Stimulated activated CD8-positive, alpha-beta memory T cell treated with anti-CD3 and anti-CD28 coated beads, Interleukin-4, amount 100 ng/mL, for 4 hours (primary cell): ENCODE measurements at places on chromosomes 4 and X.

DNA sequence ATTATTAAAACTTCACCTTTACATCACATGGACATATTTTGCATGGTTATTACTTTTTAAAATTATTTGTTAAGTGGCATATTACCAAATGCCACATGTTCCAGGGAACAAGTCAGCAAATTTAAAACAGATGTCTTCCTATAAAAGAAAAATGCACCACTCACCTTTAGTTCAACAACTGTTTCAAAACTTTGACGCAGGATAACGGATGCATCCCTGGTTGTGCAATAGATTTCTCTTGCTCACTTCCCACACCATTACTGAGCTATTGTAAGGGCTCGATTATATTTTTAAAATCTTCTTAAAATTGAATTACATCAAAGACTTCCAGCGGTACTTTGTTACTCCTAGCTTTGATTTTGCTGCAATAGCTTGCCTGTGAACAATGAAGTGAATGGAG lies 93.0 kb upstream of the ARHGAP24 start:
- no peak for DNase-seq

DNA sequence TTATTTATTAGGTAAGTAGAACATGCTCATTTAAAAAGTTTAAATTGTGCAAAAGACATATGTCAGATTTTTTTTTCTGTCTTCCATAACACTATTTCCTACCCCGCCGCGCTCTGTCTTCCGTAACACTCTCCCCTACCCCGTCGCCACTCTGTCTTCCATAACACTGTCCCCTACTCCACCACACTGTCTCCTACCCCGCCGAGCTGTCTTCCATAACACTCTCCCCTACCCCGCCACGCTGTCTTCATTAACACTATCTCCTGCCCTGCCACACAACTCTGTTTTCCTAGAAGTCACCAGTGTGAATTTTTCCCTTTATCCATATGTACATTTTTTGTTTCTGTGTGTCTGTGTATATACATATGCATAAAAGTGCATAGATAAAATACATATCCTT lies 4.4 kb downstream of the MSMO1 start:
- DNase-seq, result no peak

DNA sequence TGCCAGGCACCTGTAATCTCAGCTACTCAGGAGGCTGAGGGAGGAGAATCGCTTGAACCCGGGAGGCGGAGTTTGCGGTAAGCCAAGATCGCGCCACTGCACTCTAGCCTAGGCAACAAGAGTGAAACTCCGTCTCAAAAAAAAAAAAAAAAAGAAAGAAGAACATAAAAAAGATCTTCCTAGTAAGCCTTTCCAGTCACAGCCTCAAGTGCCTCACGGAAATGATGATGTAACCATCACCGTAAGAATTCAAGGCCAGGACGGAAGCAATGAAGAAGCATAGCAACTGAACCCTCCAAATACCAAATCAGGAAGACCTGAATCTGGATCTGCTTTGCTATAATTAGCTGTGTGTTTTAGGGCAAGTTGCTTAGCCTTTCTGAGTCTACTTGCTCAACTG lies 28.8 kb downstream of the RBM47 start:
- DNase-seq, result no peak

DNA sequence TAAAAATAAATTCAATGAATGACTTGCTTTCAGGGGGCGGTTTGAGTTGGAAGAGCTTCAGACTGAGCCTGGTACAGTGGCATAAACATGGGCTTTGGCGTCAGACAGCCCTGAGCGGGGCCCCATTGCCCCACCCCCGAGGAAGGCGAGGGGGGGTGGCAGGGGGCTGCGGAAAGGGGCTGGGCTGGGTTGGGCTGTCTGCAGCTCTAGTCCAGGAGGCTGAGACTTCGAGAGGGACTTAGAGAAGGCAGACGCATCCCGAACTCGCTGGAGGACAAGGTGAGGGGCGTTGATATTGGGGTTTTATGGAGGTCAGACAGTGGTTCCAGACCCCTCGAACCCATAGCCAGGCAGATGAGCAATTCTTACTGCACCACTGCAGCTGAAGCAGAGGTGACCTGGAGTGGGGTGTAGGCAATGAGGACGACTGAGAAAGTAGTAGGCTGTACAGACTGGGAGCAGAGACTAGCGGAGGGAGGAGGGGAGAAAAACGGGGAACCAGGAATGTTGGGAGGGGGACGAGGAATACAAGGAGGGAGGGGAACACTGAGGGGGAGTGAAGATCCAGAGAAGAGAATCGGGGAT lies at the start of gene MAGED2:
MAGED2 (plus strand) TSS at position 222 of the 585 bp plus-strand sequence. CDS start 1,587 bp downstream, outside the sequence.
- no peak for DNase-seq

GRCh38 chr4:11632025-11632424 lies 203.3 kb upstream of the HS3ST1 start:
- DNase-seq, result no peak

- no peak for DNase-seq
Measured at GRCh38 chrX:40440866-40441265, 139.9 kb upstream of the ATP6AP2 start.

- DNase-seq, result no peak
Measured at GRCh38 chr4:56272003-56272402, 115.3 kb downstream of the AASDH start.

- no peak for DNase-seq
Measured at GRCh38 chr4:145154573-145154972, 25.8 kb downstream of the OTUD4 start.

DNA sequence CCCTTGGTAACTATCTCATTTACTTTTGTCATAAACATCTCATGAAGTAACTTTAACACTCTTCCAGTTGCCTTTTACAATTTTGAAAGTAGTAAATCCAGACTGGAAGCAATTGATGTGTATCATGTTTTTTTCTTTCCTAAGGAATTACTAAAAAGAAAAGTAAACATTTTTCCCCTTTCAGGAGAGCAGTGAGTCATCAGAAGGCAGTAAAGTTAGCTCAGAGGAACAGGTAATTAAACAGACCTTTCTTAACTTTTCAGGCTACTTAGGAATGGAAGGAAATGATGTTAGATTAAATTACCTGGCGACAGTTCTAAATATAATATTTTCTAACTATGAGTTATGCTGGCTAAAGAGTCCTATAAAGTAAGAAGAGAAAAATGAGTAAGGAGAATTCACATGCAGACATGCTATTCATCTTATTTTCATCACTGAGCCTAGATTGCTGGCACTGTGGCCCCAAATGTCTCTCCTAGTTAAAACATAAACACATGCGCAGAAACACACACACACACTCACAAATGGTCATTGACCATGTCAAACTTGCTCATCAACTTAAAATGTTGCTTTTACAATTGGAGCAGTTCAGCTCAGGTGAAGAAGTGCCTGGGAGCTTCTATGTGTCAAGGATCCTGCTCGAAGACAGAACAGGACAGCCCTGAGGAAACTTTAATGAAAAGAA lies 9.3 kb downstream of the DMP1 start:
- DNase-seq, result no peak

DNA sequence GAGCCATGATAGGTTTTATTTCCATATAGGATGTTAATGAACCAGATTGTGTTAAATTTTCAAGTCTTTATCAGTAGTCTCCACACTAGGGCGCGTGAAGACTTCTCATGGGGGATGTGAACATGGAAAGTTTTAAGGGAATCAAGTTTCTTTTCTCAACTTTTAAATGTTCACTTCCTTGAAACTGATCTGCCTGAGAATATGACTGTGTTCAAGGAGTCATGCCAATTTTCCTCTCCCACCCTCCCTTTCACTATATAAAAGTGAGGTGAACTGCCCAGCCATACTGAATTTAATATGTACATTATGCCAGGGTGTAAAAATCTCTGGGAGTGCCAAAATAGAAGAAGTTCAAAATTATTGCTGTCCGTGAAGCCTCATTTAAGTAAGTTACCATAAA lies 30.4 kb upstream of the HPGDS start:
- DNase-seq, result no peak

DNA sequence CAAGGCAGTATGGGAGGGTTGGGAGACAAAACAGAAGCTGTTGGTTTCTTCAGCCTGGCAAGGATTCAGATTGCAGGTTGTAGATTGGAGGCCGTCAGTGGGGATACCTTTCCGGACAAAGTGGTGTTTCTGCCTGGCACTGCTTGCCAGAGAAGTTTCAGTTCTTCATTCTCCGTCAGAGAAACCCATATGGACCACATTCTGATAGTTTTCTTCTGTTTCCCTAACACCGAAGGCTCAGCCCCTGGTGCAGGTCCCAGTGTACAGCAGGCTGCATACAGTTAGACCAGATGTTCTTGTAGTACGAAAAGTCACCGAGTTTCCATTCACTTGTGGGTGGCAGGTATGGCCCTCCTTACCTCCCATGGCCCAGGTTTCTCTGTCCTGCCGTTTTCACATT lies 107.3 kb downstream of the PTTG2 start:
- DNase-seq, result no peak

GRCh38 chrX:120731386-120731785 lies 101.5 kb upstream of the C1GALT1C1 start:
- no peak for DNase-seq

DNA sequence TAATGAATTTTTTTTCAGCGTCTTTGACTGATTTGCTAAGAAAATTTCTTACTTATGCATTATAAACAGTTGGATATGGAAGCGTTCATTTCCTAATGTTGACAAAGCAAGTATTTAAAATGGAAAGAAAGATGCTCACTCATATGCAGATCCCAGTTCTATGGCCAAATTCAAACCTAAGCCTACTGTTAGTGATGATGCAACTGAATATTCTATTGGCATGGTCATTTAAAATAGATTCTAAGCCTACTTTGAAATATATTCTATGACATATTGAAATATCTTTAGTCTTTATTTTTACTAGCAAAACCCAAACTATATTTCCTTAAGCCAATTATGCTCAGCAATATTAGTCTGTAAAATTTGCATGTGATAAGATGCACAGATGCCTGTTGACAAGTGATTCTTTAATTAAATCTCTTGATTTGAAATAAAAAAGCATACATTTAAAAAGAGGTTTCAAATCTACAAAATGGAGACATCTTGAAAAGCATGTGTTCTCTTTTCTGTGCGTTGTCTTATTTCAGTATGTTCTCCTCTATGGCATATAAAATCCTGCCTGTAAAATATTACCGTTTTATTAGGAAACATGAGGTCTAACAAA lies 96.6 kb upstream of the NAP1L5 start:
- no peak for DNase-seq

- DNase-seq, result no peak
Measured at GRCh38 chr4:174387143-174387542, 103.4 kb downstream of the CEP44 start.

- DNase-seq, result no peak
Measured at GRCh38 chrX:74536832-74537371, 77.5 kb downstream of the RLIM start.

DNA sequence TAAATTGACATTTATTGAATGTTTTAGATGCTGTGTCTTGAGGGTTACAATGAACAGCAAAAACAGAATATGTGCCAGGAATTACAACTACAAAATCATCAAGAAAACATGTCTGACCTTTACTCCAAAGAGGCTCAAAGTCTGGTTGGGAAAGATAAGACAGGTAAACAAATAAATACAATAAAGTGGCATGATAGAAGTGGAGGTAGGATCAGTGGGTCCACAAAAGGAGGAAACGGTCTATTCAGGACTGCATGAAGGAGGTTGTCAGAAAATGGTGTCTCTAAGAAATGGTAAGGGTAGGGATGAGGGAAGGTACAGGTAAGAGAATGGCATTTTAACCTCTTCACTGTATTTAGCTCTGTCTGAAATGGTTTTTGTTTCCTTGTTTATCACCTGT lies 3.8 kb downstream of the ARHGEF38 start:
- no peak for DNase-seq

DNA sequence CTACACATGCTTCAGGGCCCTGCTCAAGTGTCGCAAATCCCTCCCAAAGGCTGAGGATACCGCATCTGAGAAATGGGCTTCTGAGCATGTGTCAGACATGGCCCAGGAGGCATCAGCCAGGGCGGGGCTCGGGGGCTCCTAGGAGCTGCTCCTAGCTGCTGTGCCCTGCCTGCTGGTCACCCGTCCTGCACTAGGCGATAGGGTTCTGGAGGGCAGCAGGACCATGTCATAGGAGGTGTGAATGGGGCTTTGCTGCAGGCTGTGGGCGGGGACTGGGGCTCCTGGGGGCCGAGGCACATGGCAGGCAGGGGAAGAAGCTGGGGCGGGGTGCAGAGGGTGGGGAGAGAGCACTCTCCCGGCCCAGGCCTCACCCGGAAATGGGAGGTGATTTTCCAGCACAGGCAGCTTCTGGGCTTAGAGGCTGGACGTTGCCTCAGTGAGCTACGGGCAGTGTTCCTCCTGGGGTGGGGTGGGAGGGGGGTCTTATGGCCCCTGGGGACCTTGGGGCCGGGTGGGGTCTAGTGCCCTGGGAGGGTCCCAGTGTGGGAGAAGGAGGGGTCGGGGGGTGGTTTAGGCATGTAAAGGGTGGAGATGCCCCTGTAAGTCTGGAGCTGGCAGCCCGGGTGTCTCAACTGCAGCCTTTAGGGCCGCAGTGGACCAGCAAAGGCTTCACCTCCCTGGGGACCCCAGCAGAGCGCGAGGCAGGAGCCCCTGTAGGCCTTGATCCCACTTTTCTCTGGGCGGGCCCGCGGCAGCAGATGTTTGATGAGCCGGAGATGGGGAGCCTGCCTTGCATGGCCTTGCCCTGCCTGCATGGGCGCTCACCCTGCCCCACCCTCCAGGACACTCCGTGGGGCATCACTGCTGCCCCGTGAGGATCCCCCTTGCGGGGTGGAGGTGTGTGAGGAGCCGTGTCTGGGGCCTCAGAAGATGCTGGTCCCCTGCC lies 98.6 kb upstream of the LRPAP1 start:
- no peak for DNase-seq
